ENCODE measurements at places on chromosomes 3 and 15.

DNA sequence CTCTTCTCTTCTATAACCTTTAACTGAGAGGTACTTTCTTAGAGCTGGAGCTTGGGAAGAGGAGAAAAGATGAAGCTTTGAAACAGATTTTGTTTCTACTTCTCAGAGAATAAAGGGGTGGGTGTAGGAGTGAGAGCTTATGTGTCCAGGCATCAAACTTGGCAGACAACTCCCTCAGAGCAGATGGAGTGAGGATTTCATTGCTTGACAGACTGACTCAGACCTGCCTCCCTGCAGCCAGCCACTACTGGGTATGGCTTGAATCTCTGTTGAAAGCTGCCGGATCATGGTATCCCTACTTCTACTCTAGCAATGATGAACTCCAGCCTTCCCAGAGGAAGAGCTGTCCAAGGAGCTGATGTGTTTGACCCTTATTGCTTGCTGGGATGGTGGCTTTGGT, 36.7 kb downstream of the SYN2 start:
- peak; percentile 18 for DNase-seq

DNA sequence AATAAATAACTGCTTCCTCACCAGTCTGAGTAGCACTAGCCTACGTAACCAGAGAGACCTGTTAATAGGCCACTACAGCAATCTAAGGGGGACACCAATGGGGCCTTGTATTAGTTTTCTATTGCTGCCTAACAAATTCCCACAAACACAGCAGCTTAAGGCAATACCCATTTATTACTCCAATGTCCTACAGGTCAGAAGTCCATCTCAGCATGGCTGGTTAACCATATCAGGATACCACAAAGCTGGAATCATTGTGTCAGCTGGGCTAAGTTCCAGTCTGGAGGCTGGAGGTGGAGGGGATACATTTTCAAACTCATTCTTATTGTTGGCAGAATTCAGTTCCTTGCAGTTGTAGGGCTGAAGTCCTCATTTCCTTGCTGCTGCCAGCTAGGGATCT, 331.9 kb downstream of the ULK4 start:
- DNase-seq: no peak

DNA sequence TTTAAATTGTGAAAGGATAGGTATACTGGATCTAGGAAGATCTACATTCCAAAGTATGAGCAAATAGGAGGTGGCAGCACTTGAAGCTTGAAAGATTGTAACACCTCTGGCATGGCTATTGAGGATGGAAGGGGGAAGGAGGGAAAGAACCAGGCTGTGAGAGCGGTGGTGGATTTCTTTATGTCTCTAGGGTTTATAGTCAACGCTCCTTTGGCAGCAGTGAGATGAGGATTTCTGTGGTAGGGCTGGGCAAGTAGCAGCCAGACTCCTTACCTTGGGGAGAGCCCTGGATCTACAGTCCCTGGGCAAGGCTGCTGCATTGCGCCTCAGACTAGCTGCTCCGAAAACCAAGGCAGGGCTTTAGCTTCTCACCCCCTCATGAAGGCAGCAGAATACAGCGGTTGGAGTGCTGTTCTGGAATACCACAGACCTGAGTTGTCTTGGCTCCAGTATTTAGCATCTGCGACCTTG, 53.2 kb downstream of the MEF2A start:
- no peak for DNase-seq

GRCh38 chr3:28718074-28718849, 369.6 kb upstream of the AZI2 start:
- DNase-seq: no peak

GRCh38 chr3:72887343-72887704, 522 bp upstream of the GXYLT2 start:
- no peak for DNase-seq

DNA sequence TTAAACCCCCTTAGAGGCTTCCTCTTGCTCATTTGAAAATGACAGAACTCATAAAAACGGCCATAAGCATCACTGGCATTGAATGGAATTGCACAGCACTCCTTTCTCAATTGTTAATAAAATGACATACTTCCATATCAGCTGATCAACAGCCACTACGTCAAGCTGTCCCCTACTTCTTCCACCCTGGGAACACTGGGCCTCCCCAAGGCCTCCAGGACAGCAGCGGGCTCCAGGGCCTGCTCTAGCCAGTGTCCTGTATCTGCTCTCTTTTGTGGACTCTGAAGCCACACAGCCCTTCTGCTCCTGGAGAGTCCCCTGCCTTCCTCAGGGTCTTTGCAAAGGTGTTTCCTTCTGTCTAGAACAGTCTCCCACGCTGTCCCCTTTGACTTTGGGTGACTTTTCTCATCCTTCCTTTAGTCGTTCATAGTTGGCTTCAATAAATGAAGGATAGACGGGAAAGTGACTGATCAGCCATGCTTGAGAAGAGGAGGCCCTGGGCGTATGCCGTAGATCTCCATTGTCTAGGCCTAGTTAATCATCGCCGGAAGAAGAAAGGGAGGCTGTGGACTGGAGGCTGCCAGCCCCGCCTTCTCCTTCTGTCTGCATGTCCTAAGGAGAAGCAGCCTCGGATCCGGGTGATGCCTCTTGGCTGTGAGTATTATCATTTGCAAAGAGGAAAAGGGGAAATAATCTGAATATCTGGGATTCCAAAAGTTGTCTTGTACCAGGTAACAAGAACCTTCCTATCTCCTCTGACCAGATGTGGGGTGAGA, 4.7 kb upstream of the THSD4 start:
- no peak for DNase-seq

- DNase-seq: no peak
Observed at GRCh38 chr15:77070180-77070494, 772 bp downstream of the TSPAN3 start.

DNA sequence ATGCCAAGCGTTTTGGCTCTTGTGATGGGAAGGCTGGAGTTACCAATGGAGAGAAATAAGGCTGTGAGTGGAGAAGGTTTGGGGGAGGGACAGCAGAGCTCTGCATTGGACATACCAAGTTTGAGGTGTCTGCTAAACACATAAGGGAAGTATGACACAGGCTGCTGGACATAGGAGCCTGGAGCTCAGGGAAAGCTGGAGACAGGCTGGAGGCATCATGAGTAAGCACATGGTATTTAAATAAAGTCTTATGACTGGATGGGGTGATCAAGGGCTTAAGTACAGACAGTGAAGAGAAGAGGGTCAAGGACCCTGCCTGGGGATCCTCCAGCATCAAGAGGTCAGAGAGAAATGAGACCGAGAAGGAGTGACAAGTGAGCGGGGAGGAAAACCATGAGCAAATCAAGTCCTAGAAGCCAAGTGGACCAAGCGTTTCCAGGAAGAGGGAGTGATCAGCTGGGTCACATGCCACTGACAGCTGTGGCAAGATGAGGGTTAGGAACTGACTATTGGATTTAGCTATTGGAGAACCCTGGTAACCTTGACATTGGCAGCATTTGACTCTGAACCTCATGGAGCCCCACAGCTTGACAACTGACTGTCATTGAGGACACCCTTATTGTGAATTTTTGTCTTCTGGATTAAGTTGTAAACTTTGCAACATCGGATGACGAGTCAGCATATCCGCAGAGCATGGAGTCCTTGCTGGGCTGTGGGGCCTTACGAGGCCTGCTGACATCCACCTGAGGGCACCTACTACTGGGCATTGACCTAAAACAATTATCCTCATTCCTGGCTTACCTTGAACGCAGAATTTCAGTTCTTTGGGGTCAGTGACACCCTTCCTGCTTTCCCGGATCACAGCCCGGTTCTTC, 78.7 kb upstream of the ETV5 start:
- no peak for DNase-seq

DNA sequence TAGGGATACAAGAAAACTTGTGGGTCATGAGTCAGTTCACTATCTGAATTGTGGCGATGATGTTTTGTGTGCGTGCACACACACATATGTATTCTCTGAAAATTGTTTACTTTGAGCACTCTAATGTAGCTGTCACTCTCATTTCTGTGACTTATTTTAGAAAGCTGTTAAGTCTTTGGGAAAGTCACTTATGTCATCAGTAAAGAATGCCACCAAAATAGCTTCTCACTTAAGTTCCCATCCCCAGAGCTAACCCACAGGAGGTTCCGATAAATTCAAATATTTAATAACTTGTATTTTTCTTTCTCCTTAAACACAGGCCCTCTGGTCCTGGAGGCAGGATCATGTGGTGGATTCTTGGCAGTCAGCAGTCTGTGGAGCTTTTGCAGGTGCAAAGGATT, 138.3 kb downstream of the LRIG1 start:
- no peak for DNase-seq

- no peak for DNase-seq
Observed at GRCh38 chr3:159898147-159898546, 90.5 kb upstream of the IL12A start.

- DNase-seq: no peak
Observed at GRCh38 chr15:23484870-23485269, 37.8 kb upstream of the GOLGA6L2 start.

DNA sequence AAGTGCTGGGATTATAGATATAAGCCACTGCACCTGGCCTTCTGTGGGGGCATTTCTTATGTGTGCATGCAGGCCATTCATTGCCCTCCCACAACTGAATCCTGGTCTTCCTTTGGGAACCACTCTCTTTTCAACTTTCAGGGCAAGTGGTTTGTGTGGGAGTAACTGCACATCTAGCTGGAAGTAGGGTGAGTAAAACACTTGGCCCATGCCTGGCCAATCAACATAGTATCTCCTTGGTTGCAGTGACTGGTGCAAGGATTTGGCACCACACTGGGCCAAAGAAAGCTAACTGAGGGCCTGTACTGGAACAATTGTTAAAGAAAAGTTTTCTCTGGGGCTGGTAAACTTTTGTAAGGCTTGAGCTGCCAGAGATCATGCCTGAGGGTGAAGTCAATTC, 189.2 kb upstream of the FEZF2 start:
- DNase-seq: no peak

- DNase-seq: no peak
Observed at GRCh38 chr15:35693286-35693685, 147.3 kb upstream of the DPH6 start.

DNA sequence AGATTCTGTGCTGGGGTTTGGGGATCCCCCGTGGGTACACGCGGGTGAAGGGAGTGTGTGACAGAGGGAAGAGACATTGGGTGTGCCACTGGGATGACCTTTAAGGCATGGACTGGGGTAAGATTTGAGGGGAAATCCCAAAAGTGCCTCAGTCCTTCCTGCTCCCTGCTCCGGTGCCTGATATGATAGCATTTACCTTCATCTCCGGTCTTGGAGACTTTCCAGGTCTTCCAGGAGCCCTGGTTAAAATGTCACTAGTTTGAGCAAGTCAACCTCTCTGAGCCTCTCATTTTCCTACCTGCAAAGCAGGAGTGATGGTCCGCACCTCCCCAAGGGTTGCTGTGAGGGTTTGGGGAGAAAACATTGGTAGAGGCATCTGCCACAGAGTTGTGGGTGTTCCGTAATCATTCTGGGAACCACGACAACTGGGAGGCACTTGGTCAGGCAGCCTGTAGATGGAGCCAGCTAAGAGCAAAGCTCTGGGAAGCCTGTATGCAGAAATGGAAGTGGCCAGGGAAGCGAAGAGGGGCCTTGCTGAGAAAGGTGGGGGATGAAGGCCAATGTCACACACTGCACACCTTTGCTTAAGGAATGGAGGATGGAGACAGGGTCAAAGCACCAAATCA, 33.9 kb upstream of the KIF23 start:
- no peak for DNase-seq

GRCh38 chr3:39718674-39719595, 90.5 kb upstream of the MYRIP start:
- no peak for DNase-seq

DNA sequence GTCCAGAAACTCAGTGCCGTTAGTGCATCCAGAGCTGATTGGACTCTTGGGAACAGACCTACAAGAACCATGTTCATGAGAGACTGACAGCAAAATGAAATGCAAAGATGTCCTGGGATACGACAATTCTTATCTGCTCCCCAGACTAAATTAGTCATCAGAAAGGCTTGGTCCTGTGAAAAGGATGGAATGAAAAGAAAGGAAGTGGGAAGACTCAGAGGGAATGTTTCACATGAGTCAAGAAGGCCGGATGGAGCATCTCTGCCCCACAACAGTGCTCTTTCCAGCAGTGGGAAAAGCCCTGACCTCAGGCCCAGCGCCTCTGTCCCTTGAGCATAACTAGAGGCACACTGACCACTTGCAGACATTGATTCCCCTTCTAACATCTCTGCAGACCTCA, 39.3 kb upstream of the UACA start:
- no peak for DNase-seq

DNA sequence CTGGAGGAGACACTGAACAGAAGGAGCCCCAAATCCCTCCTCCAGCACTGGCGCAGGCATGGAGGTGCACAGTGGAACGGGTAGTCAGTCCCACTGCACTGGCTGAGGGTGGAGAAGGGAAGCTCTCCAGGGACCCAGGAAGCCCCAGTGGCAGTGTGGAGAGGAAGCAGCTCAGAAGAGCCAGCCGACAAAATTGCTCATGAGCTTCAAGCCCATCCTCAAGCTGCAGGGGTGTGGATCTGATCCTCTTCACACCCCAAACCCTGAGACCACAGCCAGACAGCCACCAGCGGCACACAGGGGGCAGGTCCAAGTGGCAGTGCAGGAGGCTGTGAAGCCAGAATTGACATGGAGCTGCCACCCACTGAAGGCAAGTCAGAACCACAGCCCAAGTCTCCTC, 32.1 kb downstream of the CYFIP1 start:
- no peak for DNase-seq

DNA sequence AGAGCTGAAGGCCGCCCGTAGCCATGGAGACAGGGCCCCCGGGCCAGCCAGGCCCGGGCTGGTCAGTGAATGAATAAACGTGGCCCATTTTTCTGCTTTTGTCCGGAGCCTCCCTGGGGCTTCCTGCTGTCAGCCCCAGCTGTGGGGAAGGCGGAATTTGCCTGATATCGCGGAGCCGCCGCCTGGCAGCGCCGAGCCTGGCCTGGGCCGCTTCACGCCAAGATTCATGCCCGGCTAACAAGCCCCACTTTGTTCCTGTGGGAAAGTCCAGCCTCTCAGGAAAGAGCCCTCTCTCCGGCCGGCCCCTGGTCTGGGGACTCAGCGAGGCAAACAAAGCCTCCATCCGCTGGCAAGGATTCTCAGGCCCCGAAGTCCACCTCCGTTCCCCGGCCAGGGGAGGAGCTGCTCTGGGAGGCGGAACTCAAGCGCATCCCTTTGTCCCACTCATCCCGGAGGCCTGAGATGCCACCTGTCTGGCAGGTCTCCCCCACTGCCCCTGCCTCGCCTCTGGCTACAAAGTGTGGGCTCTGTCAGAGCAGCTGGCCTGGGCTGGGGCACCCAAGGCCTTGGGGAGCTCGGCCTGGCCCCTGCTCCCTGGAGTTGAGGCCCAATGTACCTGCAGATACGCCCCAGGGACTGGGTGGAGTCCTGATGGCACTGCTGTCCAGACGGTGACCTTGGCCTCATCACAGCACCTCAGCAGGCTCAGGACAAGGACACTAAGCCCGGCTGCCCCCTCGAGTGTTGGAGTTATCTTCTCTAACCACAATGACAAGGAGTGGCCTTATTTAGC, 51.6 kb upstream of the SLC6A11 start:
- peak; percentile 72 for DNase-seq

DNA sequence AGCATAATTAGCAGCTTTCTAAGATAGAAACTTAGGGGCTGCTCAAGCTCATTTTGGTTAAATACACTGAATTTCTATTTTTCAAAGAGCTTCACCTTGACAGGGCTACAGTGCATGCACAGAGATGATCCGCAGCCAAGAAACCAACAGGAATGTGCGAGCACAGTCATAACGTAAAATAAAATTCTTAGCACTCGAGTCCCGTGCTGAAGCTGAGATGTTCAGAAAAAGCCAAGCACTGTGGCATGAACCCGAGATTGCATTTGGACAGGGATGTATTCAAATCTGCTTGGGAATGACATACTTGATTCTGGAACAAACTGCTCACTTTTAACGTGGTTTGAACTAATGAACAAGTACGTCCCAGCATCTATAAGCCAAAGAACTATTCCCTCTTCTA, 340.3 kb downstream of the FOXP1 start:
- no peak for DNase-seq

Data from pons (tissue), 1 donor.